H1 (cell line): ENCODE measurements at places on chromosomes 2 and 18. TPM values are rescaled to one million over a fixed set of nuclear protein-coding genes. Genes with fewer than 3 reads are reported as not detected.

DNA sequence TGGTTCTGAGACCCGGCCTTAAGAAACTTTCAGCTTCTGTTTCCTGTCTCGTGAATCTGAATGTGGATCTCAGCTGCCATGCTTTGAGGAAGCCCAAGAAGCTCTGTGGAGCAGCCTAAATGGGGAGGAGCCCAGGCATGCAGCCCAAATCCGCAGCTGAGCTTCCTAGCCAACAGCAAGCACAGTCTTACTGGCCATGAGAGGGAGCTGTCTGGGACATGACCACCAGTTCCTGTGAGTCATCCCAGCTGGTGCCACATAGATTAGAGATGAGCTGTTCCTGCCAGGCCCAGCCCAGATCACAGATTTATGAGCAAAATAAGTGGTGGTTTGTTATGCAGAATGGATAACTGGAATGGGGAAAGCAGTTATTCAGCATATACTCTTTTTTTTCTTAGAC is 224.4 kb upstream of the APCDD1 start:
- H3K4me3 ChIP-seq: no peak overlapping the region
- H3K4me1 ChIP-seq: no peaks in the 10 kb centered on the region
- no peak for DNase-seq
- no peak overlapping the region for H3K27ac ChIP-seq
- H3K36me3 ChIP-seq: no peaks in the 10 kb centered on the region

- no peak for DNase-seq
- H3K27me3 ChIP-seq: no peaks in the 10 kb centered on the region
- no peak overlapping the region for H3K27ac ChIP-seq
- no peak overlapping the region for H3K4me3 ChIP-seq
These were observed 184.6 kb downstream of the ST6GAL2 start for GRCh38 chr2:106701203-106702022.

- H3K4me3 ChIP-seq: no peak overlapping the region
- H3K4me1 ChIP-seq: peaks cover 2% of the 10 kb centered on the region; the same call in 1 of the 2 replicates
- H3K27me3 ChIP-seq: no peaks in the 10 kb centered on the region
These were observed 18.5 kb downstream of the TANK start for GRCh38 chr2:161178756-161179155.

DNA sequence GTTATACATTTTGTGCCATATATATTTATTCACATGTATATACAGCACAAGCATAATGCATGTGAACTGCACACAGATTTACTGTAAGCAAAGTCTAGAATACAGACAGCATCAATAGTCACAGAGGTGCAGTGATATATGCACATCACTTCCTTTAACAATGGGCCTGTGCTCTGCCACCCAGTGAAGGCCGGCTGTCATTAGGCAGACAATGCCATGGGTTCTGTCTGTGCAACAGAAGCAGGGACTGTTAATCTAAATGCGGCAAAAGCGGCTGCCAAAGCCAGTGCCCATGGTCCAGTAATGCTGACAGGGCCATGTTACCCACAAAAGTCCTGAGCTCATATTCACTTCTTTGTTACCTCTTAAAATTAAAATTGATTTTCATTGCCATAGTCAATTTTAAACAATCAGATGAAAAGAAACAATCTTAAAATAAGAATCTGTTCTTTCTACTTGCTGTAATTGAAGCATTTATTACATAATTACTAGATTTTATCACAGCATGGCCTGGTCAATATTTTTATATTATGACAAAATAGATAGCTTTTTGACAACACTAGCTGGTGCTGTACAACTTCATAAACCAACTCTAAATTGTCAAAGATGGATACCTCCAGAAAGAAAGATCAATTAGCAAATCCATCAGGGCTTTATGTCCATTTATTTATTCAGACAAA is 232.0 kb downstream of the STK39 start:
- no peak overlapping the region for H3K27ac ChIP-seq
- DNase-seq: no peak
- H3K4me3 ChIP-seq: no peak overlapping the region
- H3K27me3 ChIP-seq: no peaks in the 10 kb centered on the region
- no peaks in the 10 kb centered on the region for H3K4me1 ChIP-seq

- no peaks in the 10 kb centered on the region for H3K36me3 ChIP-seq
- DNase-seq: no peak
- no peak overlapping the region for H3K27ac ChIP-seq
- H3K4me1 ChIP-seq: no peaks in the 10 kb centered on the region
- H3K27me3 ChIP-seq: no peaks in the 10 kb centered on the region
These were observed 135.4 kb upstream of the HDAC4 start for GRCh38 chr2:239536186-239536585.

DNA sequence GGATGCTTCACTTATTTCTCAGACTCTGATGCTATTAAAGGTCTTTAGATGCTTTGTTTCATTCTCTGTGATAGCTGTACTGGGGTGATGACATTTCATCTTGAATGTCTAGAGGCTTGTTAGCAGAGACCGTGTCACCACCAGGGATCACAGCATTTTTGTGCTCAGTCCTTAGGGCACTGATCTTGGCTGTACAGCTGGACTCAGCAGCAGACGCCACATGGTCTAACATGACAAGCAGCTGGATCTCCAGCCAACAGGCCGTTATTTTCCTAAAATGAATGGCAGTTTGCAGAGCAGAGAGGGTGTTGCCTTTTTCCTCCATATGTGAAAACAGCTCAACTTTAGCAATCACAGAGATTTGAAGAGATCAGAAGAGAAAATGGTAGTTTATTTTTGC is 491.8 kb downstream of the CDH2 start:
- no peaks in the 10 kb centered on the region for H3K4me1 ChIP-seq
- H3K4me3 ChIP-seq: no peak overlapping the region
- no peak overlapping the region for H3K27ac ChIP-seq

DNA sequence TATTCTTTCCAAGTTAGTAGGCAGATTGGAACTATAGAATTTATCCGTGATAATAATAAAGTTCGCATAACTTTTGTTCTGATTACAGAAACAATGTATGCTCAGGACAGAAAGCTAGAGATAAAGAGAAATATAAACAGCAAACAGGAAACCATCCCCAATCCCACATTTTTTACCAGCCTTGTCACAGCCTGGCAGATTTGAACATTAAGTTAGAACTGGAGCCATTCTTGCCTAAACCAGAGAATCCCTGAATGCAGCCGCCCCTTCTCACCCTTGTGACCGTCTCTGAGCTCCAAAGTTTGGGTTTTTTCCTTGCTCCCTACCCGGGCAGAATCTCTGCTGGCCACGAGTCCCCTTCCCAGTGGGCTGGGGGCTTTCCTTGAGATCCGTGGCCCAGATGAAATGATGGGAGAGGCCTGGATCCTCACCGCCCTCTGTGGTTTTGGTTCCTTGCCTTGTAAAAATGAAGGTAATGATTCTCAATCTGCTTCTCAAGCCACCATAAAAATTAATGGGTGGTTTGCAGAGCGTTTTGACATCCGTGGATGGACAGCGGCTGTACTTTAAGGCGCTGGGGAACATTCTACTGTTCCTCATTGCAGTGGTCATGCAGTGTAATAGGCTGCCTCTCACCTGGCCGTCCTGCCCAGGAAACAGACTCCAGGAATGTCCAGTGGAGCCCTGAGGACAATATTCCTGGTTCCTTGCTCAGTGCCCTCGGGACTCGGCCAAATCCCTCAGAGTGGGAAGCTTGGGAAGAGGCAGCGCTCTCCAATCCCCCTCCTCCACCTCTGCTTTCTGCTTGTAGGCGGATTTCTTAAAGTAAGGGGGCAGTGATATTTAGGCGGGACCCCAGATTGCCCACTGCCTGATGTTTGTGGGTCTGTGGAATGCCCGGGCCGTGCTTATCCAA is 1.6 kb downstream of the SH3BP4 start:
- H3K27ac ChIP-seq: no peak overlapping the region
- peaks cover 19% of the 10 kb centered on the region for H3K4me1 ChIP-seq
- peaks cover 15% of the 10 kb centered on the region for H3K27me3 ChIP-seq
- H3K4me3 ChIP-seq: peak overlapping the region; percentile 89
- H3K36me3 ChIP-seq: no peaks in the 10 kb centered on the region

DNA sequence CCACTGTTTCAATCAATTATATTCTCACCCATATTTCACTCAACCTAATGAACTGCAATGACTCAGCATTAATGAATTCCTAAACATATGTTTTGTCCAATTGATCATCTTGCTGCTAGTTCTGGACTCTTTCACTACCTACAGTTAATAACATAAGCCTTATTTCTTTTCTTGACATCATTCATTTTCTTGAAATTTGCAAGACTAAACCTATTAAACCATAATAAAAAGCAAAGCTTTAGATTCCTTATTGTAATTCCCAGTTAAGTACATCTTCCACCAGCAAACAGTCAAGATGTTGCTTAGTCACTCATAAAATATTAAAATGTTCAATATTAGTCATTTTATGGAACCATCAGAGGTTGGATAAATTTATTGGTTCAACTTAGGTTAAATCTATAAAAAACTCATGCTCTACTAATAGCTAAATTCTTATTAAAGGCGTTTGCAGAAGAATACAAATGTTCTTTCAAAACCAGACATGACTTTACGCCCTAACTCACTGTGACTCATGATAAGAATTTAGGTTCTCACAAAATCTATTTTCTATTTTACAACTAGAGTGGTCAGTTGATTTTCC is 599.4 kb downstream of the RNF144A start:
- no peaks in the 10 kb centered on the region; the same call in 1 of the 2 replicates for H3K4me1 ChIP-seq
- no peak for DNase-seq

- no peak for DNase-seq
- H3K36me3 ChIP-seq: no peaks in the 10 kb centered on the region
- H3K27me3 ChIP-seq: no peaks in the 10 kb centered on the region; the same call in 1 of the 2 replicates
- H3K27ac ChIP-seq: no peak overlapping the region
- H3K4me1 ChIP-seq: no peaks in the 10 kb centered on the region
- peak overlapping the region; percentile 12; the same call in 1 of the 2 replicates for H3K4me3 ChIP-seq
These were observed 34.4 kb downstream of the MAP2 start for GRCh38 chr2:209458008-209458979.

DNA sequence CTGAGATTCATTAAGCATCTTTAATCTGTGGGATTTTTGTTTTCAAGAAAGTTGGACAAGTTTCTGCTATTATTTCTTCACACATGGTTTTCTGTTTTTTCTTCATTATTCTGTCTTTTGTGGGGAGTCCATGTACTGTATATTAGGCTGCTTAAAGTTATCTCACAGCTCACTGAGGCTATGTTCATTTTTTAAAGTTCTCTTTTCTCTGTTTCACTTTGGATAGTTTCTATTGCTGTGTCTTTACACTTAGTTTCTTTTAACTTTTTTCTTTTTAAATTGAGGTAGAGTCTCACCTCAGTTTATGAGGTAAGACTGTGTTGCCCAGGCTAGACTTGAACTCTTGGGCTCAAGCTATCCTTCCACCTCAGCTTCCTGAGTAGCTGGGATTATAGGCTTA is 8.6 kb downstream of the OSBPL6 start:
- no peaks in the 10 kb centered on the region for H3K27me3 ChIP-seq
- no peaks in the 10 kb centered on the region for H3K36me3 ChIP-seq
- DNase-seq: no peak
- H3K27ac ChIP-seq: no peak overlapping the region

DNA sequence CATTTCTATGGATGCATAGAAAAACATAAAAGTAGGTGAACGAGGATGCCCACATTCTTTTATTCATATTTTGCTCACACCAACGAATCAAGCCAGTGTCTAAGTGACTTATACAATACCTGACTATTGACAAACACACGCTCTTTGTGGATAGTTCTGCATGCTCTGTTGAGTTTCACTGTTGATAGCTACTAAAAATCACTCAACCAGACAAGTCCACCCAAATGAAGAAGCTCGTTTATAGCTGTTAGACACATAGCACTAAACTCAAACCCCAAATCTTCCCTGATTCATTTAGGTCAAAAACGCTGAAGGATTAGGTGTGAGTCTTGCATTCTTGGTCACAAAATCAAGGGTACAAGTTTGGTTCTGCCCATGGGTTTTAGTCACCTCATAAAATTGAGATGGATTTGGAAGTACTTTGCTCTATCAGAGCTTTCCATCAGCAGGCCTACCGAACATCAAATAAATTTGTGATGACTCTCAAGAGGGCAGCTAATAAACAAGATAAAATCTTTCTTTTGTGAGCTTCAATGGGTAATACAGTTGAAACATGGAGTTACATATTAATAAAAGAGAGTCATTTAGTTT is 92.7 kb upstream of the ETAA1 start:
- no peak for DNase-seq
- no peaks in the 10 kb centered on the region for H3K36me3 ChIP-seq
- no peak overlapping the region for H3K4me3 ChIP-seq
- H3K27ac ChIP-seq: no peak overlapping the region
- no peaks in the 10 kb centered on the region for H3K4me1 ChIP-seq
- no peaks in the 10 kb centered on the region for H3K27me3 ChIP-seq

DNA sequence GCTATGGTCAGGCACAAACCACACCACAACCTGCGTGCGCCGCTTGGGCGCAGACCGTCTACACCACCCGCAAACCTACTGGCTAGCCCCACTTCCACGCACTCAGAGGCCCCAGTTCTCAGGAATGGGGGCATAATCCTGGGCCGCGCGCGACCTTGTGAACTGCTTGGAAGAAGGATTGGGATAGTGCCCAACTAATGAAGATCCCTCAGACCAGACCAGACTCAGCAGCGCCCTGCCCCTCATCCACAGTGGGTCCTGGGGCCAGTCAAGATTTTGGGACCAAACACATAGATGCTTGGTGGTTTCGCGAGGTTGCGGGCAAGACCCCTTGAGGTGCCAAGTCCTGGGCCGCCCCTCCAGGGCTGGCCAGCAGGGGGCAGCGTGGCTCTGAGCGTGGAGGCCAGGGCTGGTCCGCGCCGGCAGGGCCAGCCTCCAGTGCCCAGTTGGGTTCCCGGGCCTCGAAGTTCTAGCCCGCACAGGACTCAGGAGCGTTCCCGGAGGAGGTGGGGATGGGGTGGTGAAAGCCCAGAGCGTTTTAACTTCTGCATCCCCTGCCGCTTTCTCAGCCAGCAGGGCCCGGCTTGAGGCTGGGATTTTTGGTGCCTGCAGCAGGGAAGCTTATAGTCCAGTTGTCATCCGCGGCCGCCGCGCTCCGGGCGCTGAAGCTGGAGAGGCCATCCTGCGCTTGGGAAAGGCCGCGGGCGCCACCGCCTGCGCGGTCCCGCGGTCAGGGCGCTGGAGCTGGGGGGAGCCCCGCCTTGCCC is 8.3 kb downstream of the OSR1 start:
- peak overlapping the region; percentile 56 for H3K4me3 ChIP-seq
- H3K4me1 ChIP-seq: no peaks in the 10 kb centered on the region
- peaks cover 69% of the 10 kb centered on the region for H3K27me3 ChIP-seq
- no peaks in the 10 kb centered on the region for H3K36me3 ChIP-seq
- H3K27ac ChIP-seq: no peak overlapping the region

- H3K4me1 ChIP-seq: no peaks in the 10 kb centered on the region
- no peaks in the 10 kb centered on the region for H3K36me3 ChIP-seq
- no peak overlapping the region for H3K4me3 ChIP-seq
- no peak for DNase-seq
These were observed 129.7 kb upstream of the OSR1 start for GRCh38 chr2:19488009-19488691.

DNA sequence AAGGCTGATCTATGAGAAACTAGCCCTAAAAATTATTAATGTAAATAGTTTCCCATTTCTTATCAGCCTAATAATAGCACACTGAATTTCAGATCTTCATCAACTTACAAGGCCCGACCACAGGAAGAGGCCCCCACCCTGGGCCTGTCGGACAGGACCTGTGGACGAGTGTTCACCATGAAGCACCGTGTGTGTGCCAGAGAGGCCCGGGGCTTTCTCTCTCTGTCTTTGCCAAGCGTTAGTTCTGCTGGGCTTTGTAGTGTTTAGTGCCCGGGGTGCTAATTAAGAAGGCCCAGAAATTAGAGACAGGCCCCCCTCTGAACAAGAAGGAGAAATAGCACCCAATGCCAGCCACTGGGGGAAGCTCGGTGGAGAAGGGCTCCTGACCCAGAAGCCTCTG is 265.7 kb downstream of the TWIST2 start:
- H3K4me3 ChIP-seq: no peak overlapping the region
- no peak overlapping the region for H3K27ac ChIP-seq
- no peaks in the 10 kb centered on the region for H3K4me1 ChIP-seq
- H3K27me3 ChIP-seq: no peaks in the 10 kb centered on the region

SCTR gene
- 0.15 and 0.61 TPM in 2 replicates for polyA plus RNA-seq

TMEM200C gene
- 3.4 and 4.2 TPM in 2 replicates for polyA plus RNA-seq

XDH gene
- 0.46 and 0.68 TPM in 2 replicates for polyA plus RNA-seq

FBLN7 gene
- 0.77 and 0.88 TPM in 2 replicates for polyA plus RNA-seq
